Activated T-cell treated with anti-CD3 and anti-CD28 coated beads, Interleukin-2, amount 50 U/mL, for 4 hours (primary cell): ENCODE measurements at places on chromosomes 11 and 22.
A peak's percentile ranks its signal among the peaks of the same experiment; 100 is the strongest.

DNA sequence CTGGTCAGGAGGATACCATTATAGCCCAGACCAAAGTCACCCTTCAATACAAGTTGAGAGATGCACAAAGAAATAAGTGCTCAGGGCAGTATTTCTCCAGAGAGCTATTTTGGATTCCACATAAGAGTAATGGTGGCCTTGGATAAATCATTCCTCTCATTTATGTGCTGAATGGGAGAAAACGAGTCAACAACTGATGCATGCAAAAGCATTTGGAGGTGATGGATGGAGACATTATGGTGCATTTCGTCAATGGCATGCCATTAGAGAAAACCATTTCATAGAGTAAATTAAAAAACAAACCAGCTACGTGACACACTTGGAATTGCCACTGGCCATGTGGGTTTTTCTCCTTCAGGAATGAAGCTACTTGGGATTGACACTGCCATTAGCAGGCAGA lies 81.2 kb downstream of the ARL14EP start:
- no peak for DNase-seq

DNA sequence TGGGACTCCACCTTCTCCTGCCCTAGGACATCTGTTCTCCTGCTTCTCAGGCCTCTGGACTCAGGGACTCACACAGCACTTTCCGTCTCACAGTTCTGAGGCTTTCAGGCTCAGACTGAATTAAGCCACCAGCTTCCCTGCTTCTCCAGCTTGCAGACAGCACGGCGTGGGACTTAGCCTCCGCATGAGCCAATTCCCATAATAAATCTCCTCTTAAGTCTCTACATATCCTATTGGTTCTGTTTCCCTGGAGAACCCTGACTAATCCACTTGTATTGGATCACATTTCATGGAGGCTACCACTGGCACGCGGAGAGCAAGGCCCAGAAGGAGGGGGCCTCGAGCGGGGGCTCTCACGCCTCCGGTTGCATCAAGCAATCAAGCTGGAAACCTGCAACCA lies 1313.6 kb downstream of the TBC1D22A start:
- no peak for DNase-seq

- no peak for DNase-seq
Observed at GRCh38 chr11:123461164-123461563, 31.1 kb downstream of the GRAMD1B start.

DNA sequence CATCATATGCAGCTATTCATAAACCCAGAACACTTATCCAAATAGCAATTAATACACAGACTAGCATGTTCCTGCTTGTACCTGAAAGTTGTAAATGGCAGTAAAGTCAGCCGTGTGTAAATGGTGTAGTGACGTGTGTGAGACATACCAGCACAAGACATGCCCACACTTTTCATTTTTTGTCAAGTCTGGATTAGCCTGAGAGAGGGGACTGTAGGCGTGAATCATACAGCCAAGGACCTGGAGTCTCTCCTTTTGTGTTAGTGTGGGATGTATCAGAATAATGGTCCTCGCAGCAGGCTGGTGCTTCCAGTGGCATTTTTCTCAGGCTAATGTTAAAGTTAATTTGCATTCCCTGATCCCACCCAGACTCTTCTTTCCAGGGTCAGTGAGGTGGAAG lies 116.8 kb upstream of the BMAL1 start:
- DNase-seq: no peak

- no peak for DNase-seq
Observed at GRCh38 chr11:103618528-103618927, 417.9 kb upstream of the DDI1 start.

GRCh38 chr11:87722756-87723565 lies 452.3 kb downstream of the RAB38 start:
- DNase-seq: no peak

GRCh38 chr11:12893787-12894672 lies 115.1 kb upstream of the RASSF10 start:
- peak; percentile 32 for DNase-seq

GRCh38 chr22:35784633-35785032 lies 67.0 kb downstream of the APOL5 start:
- DNase-seq: no peak

GRCh38 chr11:61749591-61750217 lies 2.7 kb upstream of the MYRF start:
- DNase-seq: no peak

DNA sequence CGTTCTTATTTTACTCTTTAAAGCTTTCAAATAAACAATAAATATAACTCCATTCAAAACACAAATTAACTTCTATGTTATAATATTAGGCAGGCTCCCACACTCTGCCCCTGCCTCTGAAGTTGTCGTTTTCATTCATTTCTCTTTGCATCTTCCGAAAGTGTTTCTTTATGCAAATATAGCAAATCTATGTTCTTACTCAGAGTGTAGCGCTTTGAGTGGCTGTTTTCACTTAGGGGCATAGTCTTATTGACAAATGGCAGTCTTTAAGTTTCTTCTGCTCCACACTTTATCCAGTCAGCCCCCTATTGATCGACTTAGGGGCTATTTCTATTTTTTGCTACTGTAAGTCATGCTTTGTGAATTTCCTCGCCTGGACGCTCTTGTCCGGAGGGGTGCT lies 45.3 kb upstream of the RTL6 start:
- no peak for DNase-seq

DNA sequence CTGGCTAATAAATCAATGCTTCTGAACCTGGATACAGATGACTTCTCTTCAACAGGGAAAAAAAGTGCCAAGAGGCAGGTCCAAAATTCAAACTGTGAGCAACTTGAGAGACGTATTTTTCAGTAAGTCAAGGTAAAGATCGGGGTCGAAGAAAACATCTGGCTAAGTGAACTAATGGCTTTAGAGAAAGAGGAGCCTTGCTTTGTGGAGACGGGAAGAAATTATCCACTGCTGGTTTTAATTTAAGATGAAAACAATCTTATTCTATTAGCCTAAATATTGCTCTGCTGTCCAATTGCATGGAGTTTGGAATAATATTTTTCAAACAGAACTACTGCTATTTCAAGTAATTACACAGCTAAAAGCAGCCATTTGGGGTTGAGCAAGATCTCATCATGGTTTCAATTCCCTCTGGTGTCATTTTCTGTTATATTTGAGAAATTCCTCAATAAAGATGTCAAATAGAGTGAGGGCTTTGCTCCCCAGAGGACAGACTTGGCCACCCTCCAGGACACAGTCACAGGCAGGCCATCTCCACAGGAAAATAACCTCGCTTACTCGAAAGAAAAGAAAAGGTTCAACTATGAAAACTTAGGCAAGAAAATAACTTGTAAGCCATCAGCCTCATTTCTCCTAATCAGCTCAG lies 29.8 kb downstream of the SCUBE1 start:
- no peak for DNase-seq

DNA sequence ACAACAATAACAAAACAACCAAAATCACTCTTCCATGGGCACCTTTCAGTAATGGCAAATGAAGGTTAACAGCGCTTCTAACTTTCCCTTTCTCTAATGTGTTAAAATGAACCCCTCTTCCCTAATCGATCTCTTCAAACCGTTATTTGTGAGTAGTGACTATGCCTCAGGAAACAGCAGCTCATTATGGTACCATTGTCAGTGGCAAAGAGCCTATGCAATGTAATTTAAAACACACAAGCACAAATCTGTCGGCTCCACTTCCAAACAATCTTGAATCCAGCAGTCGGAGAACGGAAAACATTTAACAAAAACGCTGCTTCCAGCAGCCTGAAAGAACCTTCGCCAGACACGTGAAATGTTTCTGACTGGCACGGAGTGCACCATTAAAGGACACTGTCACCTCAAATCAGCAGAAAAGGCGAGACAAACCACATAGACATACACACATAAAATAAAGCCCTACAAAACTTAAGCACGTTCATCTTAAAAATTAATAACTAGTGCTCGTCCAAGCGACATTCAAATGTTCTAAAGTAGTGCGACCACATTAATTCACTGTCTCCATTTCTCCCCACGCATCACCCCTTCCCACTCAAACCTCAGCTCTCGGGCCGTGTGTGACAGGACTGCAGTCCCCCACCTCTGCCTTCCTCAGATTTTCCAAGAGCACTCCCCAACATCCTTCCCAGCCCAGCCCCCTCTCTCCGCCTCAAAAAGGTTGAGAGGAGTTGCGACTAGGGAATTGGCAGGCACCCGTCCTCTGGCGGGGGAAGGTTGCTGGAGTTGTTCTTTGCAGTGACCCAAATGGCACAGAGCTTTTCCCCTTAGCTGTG lies 748 bp downstream of the RAB30 start:
- DNase-seq: peak; percentile 14

DNA sequence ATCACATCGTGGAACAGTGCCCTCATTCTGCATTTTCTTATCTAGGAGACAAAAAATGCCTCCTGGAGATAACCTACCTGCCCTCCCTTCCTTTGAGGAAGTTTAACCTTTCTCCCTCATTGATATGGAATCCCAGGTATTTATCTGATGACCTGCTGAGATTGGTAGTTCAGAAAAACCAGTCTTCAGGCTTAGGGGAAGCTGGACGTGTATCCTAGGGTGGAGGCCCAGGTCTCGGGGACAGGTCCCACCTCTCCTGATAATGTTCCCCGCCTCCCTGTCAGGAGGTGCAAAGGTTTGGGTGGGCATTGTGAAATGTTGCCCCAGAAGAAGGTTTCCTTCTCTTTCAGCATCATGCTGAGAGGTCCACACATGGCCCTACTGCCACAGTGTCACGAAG lies 186.9 kb upstream of the NAV2 start:
- no peak for DNase-seq

DNA sequence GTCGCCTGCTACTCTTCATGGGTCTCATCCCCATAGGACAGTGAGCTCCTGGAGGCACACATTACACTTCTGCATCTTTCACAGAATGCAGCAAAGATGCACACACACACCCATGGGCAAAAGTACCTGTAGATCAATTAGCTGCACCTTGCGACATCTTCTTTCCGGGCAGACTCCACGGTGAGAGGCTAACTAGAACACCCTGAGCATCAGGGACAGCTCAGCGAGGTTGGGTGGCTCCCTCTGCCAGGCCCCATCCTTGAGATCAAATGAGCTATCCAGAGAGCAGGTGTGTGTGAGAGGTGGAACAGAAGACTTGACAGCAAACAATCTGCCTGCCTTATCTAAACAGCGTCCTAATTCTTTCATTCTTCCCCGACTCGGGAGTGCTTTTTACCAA lies 96.1 kb upstream of the BID start:
- no peak for DNase-seq

- DNase-seq: no peak
Observed at GRCh38 chr22:43276321-43276720, 66.9 kb downstream of the SCUBE1 start.

DNA sequence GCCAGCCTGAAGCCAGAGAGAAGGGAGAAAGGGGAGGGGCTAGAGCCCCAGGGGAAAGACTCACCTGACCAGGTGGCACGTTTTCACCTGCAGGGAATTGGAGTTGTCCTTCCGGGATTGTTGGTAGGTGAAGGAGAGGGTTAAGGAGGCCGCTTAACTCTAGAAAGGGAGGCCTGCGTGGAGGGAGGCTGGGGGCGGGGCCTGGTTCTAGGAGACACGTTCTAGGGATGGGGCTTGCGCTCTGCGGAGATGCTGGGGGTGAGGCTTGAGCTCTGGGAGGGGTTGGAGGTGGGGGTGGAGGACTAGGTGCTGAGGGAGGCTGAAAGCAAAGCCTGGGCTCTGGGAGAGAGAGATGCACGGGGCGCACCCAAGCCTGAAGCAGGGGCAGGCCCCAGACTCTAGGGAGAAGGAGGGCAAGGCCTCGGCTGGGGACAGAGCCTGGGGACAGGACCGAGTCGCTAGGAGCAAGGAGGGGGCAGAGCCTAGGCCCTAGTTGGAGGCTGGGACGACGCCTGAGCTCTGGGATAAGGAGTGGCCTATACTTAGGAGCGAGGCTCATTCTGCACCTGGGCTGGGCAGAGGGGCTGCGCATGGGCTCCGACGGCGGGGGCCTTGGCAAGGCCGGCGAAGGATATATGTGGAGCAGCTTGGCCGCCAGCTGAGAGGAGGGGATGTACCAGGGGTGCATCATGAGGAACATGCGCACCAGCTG lies 2.4 kb downstream of the RASGRP2 start:
- no peak for DNase-seq

DNA sequence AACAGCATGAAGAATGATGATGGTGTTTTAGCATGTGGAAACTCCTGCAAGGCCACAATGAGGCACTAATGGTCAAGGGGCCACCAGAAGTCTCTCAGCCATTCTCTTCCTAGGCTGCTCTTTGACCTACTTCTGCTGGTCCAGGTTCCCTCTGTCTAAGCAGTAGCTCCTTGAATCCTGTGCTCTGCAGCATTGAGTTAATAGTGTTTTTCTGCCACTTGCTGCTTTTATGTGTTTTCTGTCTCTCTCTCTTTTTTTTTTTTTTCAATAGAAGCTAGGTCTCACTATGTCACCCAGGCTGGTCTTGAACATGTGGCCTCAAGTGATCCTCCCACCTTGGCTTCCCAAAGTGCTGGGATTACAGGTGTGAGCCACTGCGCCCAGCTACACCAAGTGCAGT lies 20.1 kb upstream of the AIFM3 start:
- no peak for DNase-seq

DNA sequence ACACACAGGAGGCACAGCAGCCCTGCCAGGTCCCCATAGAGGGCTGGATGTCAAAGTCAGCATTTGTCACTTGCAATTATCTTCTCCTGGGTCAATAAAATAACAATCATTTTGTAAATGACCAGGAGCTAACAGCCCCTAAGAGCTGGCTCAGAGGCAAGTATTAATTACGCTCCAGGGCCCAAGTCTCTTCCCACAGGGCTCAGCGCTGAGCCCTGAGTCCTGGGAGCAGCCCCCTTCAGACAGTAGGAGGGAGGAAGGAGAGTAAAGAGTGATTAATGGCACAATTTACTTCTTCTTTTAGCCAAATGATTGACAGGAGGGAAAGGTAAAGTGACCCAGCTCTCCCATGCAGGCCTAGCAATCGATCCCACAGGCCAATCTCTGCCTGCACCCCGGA lies 99.0 kb upstream of the DRD2 start:
- DNase-seq: no peak

- DNase-seq: no peak
Observed at GRCh38 chr11:64067230-64067993, 31.7 kb downstream of the FLRT1 start.

DNA sequence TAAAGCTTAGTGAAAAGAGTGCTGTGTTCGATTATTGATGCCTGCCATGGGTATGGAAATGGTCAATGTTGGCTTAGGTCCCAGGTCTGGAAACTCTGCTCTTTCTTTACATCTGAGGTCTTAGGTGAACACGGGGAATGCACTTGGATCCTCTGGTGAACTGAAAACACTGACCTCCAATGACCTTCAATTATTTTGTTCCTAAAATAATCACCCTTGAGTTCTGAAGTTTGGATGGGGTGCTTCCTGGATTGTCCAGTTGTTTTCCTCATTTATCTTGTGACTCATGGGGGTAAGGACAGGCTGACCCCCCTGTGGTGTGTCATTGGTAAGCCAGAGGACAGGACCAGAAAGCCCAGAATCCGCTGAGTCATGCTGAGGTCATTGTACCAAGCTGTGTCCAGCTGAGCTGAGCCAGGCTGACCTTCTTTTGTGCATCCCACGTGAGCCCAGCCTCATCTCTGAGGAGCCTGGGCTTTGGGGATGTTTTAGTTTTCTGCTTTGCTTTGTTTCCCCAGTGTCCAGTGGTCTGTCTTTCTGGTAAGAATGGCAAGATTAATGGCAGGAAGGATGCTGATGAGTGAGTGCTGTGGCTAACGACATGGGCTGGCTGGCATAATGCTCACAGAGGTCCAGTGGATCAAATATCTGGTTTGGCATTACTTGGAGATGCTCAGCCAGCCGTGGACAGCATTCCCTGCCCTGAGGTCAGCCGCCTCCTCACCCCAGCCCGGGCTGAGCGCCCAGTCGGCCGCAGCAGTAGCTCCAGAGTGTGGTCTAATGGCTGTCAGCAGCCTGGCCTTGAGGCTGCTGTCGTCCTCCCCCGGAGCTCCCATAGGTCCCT lies 35.6 kb downstream of the AMPD3 start:
- DNase-seq: no peak
